Hepatic stellate cell (primary cell): ENCODE measurements at places on chromosomes 7 and 10.
A peak's percentile ranks its signal among the peaks of the same experiment; 100 is the strongest.

DNA sequence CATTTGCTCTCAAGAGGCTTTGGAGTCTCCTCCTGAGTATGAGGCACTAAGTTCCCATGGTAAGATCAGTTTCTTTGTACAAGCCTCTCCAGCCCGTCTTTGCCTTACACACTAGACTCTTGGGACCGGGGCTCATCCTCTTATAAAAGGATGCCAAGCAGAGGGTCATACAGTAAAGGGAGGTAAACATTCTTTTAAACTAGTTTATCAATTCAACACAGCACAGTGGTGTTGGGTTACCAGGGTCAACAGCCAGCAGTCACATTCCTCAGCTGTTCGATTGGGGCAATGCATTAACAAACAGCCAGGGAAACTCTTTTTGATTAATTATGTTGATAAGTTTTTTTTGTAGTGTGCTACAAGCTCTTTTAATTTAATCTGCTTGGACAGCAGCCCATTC is 37.8 kb downstream of the HHEX start:
- DNase-seq: no peak

DNA sequence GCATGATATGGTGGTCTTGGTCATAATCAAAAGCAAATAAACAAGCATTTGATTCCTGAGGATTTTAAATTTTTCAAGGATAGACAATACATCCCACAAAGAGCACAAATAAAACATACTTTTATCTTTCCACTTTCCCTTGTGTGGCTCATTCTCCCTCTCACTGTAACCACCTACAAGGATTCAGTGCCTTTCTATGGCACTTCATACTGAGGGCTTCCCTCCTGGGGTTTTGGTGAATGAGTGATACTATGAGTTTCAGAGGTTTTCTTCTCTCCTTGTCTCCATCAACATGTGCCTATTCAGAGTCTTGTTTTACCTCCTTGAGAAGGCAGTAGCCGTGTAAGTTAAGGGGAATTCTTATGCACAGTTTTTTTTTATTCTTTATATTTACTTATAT is 296.0 kb upstream of the TEX47 start:
- DNase-seq: no peak

DNA sequence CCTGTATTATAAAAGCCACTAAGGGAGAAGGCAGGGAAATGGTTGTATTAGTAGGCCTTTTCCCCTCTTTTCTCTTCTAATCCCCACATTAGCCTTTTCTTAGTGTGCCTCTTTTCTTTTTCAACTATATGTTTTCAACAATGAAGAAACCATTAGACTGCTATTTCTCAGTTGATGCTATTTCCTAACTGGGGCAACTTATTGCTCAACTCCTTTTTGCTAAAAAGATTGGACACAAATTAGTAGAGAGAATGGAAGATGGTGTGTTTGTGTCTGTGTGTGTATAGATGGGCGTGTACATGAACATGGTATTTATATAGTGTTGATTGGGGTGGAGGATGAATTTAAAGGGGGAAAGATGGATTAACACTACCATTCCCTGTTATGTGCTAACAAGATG is 28.4 kb downstream of the TBC1D12 start:
- DNase-seq: no peak

GRCh38 chr10:13942035-13942434 is 355.3 kb downstream of the PRPF18 start:
- no peak for DNase-seq

- DNase-seq: no peak
Measured at GRCh38 chr10:128723631-128724205, 597.5 kb upstream of the MKI67 start.

GRCh38 chr7:108358553-108358952 is 97.7 kb downstream of the NRCAM start:
- no peak for DNase-seq

DNA sequence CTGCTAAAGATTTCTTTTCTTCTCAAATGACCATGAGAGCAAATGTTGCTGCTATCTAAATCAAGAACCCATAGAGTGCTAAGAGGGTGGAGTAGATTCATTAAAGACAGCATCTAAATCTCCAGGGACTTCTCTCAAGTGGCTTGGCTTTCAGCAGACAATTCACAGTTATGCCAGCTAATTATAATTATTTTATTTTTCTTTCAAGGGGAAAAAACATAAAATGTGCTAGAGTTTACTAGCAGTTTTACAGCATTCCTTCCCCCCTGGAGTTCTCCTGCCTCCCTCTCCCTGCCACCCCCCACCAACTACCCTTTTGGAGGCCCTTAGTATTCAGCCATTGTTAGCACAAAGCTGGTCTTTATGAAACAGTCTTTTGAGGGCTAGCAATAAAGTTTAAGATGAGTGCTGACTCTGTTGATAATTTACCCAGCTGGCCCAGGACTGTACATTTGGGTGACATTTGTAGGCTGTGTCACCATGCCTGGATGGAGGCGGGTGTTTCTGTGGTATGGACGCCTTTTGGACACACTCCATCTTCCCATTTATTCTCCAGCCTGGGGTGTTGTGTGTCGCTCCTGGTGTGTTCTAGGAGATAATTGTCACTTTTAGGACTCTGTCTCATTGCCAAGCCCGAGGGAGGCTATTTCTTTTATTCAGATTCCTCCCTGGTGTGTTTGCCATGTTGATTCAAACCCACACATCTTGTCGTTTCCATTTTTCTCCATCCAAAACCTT is 160.2 kb downstream of the CREB5 start:
- no peak for DNase-seq

DNA sequence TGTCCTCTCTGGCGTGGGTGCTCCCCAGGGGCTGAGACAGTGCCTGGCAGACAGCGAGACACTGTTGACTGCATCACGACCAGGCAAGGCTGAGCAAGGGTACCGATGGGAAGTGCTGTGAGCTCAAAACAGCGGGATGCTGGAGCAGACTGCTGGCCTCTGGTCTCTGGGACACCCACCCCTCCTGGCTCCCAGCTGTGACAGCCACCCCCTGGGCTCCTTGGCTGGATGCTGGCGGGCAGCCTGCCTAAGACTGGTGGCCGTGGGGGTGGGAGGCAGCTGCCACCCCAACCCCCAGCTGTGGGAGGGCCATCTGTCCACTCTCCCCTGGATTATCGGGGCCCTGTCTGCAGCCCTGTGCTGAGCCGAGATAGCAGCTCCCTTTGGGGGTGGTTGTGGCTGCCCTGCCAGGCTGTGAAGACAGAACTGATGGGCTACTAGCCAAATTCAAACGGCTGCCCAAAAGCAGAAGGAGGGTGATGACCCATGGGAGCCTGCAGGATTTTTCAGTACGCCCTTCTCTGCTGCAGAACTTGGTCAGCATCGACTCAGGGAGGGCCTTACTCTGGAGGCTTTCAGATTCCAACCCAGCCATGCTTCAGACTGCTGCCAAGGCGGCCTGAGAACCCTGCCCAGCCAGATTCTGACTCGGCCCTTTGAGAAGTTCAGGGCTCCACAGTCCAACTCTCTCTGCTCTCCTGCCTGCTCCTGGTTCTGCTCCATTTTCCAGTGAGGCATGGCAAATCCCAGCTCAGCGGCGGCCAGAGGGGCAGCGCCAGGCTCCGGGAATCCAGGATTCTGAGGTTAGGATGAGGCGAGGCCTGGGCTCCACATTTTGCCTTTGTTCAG is 125.3 kb downstream of the NEURL1 start:
- DNase-seq: peak; percentile 66

DNA sequence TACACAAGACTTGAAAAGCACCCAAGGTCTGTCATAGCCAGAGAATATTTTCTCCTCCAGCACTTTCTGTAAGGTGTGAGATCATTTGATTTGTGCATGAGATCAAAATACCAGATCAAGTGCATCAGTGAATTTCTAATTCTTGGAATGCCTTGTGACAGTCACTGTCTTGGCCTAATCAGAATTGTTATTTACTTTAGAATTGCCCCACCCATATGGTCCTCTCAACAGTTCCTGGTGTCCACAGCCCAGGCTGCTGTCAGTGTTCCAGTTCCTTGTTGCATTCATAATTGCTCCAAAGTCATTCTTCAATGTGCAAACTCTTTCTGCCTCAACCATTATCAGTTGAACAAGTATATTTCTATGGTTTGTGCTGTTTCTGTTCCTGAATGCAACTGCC is 770.2 kb downstream of the NRG3 start:
- no peak for DNase-seq

DNA sequence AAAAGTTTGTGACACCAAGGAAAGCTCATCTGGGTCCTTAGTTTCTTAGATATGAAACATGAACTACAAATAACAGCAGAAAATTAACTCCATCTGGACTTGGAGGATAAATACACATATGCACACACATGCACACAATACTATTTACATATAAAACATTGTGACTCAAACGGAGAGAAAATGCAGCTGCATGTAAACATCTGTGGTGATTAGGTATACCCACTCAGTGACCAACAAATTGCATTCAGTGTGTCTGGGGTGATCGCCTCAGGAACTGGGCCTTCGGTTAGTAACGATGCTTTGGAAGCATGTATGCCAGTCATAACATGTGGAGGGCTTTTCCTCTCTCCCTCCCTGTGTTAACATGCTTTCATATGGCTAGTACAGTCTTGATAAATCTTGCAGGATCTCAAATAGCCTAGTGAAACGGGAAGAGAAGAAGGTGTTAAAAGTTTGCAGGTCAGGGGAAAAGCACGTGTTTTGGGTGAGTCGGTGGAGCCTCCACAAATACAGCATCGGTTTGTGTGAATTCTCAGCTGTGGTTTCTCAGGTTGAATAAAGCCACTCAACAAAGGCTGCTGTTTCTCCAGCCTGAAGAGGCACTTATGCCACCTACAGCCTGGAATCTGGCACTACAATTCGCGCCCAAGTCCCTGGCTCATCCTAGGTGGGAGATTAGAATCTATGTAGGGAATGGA is 8.7 kb upstream of the GLRX3 start:
- peak; percentile 89 for DNase-seq

GRCh38 chr10:120588311-120588710 is 131.3 kb downstream of the PLPP4 start:
- no peak for DNase-seq

- DNase-seq: peak; percentile 30
Measured at GRCh38 chr7:81469869-81470723, 299.8 kb downstream of the HGF start.

DNA sequence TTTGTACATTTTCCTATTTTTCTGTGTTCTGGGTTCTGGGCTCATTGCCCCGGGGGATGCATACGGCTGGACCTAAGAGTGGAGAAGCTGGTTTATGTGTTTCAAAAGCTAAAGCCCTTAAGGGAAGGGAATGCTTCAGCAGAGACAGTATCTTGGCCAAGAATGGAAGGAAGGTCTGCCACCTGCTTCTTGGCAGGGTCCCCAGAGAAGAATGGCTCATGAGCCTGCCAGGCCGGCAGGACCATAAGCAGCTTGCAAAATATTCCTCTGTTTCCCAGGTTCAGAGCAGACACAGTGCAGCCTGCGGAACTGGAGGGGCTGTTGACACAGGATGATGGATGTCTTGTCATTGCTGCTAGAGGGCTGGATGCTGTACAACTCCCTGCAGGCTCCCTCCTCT is 7.8 kb upstream of the ABHD11 start:
- no peak for DNase-seq

- no peak for DNase-seq
Measured at GRCh38 chr10:72426986-72427385, 72.3 kb upstream of the DNAJB12 start.

- DNase-seq: no peak
Measured at GRCh38 chr10:92381543-92381954, 90.6 kb downstream of the MARCHF5 start.

GRCh38 chr10:104259999-104260774 is 5.5 kb downstream of the GSTO1 start:
- no peak for DNase-seq

GRCh38 chr10:4824791-4825310 is 1.2 kb upstream of the AKR1E2 start:
- DNase-seq: no peak

DNA sequence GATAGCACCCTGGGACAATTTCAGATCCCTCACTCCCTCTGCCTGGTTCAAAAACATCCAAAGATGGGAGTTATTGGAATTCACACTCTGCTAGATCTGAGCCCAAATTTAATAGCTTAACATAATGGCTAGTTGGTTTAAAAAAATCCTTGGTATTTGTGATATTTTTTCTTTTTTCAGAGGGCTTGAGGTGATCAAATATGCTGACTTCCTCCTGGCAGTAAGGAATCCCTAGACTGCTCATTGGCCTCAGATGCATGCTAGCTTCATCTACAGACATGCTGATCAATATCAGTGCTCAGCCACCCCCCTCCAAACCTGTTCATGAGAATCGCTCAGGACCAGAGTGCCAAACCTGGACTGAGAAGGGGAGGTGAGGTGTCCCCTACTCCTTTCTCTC is 74.7 kb upstream of the PLPP4 start:
- DNase-seq: no peak

- DNase-seq: no peak
Measured at GRCh38 chr10:122329416-122329815, 45.1 kb upstream of the PLEKHA1 start.
